ENCODE measurements at places on chromosomes 5 and 9.

- no peak for DNase-seq
Measured at GRCh38 chr9:114055061-114055460, 23.0 kb downstream of the AMBP start.

DNA sequence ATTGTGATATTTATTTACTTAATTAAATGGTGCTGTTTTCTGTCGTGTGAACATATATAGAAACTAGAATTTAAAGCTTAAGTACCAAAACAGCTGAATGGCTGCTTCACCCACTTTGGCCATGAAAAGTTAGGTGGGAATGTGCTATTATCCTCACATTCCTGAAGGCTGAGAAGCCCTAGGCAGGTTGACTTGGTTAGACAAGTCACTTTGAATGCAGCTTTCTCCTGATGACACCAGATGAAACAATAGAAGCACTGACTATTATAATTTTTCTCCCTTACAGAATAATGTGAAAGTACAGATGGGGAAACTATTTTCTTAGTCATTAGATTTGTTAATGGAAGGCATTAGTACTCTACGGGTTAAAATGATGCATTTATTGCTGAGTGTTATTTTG, 65.1 kb upstream of the C5orf46 start:
- no peak for DNase-seq

DNA sequence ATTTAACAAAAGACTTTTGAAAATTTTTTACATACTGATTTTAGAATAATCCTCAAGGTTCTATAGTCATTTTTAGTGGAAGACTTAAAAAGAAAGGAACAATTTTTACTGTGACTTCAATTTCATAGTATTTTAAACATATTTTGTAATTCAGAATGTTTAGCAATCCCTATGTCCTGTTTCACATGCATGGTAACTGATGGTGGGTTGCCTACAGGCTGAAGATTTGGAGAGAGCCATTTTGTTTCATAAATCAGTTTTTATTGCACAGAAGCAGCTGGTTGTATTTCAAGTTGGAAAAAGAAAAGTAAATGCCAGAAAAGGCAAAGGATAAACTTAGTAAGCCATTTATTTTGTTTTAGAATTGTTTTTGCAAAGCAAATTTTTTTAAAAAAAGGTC, 24.0 kb downstream of the STARD4 start:
- no peak for DNase-seq

GRCh38 chr5:81849770-81850367, 99.0 kb upstream of the SSBP2 start:
- DNase-seq = no peak

DNA sequence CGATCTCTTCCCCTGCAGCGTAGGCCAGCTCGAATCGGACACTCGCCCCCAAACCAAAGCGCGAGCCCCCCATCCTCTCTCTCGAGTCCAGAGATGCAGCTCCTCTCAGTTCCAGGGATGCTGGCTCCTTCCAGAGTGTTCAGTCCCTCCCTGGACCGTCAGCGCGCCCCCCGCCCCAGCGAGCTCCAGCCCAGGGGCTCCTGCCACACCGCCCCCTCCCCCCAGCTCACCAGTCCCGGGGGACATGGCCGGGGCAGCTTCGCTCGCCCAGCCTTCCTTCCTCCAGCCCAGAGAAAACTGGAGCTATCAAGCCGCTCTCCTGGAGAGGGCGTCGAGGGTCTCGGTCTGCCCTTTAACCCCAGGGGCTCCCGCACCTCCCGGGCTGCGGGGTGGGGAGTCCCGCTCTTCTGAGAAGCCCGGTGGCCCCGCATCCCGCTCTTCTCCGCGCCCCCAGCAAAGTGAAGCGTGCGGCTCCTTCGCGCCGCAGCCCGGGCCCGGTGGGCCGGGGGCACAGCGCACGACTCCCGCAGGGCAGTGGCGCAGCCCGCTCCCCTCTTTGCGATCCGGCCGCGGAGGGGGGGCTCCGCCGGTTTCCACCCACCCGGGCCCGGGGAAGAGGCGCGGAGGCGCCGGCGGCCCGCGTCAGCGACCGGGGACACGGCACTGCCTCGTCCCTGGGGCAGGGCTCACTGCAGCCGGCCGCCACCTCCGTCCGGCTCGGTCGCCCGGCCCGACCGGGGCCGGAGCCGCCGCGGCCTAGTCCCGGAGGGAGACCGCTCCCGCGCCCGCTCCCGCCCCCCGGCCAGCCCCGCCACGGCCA, 587 bp downstream of the MIER3 start:
- DNase-seq = no peak

- DNase-seq = no peak
Measured at GRCh38 chr9:23826120-23826629, at the start of gene ELAVL2. TSS of gene ELAVL2 (minus strand) at chr9:23826240. CDS start at chr9:23762234, 64,006 bp downstream.

GRCh38 chr5:58934629-58935097, 351.8 kb downstream of the RAB3C start:
- DNase-seq = no peak

DNA sequence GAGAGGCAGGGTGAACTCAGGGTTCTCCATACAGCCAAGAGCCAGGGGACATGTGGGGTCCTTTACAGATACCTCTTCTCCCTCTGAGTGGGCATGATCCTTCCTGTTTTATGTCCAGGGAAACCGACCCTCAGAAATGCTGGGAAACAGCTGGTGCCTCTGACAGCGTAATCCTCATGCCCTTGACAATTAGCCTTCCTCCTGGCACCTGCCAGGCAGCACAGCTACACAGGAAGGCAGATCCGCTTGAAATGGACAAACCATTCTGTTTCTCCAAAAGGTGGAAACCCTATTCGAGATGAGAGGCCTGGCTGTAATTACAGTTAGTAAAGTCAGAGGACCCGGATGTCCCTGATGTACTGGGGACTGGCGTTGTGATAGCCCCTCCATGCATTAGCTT, 7.2 kb downstream of the ERGIC1 start:
- no peak for DNase-seq

- no peak for DNase-seq
Measured at GRCh38 chr5:157219491-157220271, 39.0 kb downstream of the ITK start.

- no peak for DNase-seq
Measured at GRCh38 chr9:100880284-100880683, 148.2 kb upstream of the PLPPR1 start.

DNA sequence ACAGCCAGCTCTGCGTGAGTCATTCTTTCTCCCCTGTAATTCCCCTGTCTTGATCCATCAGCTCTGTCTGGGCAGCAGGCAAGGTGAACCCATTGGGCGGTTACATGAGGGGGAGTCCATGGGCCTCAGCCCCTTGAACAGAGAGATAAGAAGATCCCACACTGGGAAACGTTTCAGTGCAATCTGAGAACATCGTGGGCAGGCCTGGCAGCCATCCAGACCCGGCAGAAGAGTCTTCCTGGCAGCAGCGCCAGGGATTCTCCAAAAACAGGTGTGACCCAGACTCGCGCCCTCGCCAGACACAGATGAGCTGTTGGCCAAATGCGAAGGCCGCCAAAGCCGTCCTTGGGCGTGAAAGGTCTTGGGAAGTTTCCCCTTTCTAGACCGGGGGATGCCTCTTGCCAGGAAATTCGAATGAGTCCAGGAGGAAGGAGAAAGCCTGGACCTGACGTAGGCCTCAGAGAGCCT, 6.4 kb upstream of the SLC12A7 start:
- no peak for DNase-seq

DNA sequence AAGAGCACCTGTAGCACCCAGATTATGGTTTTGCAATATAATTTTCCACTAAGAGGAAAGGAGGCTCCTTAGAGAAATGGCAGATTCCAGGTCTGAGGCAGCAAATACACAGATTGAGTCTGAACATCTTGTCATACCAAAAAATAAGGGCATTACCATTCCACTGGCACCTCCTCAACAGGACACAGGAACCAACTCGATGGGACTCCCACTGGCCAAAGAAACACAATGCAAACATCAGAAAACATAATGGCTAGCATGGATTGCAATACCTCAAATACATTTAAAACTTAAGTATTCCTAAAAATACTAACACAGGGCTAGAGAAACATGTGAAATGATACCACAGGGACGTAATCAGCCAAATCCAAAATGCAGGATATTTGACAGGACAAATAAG, 12.4 kb upstream of the RANBP17 start:
- no peak for DNase-seq
